Panc1 (cell line): ENCODE measurements at places on chromosomes 5 and 9.

- no peaks in the 10 kb centered on the region for H3K4me1 ChIP-seq
- no peak overlapping the region for H3K27ac ChIP-seq
- H3K27me3 ChIP-seq: no peaks in the 10 kb centered on the region
- no peaks in the 10 kb centered on the region for H3K36me3 ChIP-seq
Measured at GRCh38 chr9:113781896-113782295, 94.2 kb upstream of the ZNF618 start.

DNA sequence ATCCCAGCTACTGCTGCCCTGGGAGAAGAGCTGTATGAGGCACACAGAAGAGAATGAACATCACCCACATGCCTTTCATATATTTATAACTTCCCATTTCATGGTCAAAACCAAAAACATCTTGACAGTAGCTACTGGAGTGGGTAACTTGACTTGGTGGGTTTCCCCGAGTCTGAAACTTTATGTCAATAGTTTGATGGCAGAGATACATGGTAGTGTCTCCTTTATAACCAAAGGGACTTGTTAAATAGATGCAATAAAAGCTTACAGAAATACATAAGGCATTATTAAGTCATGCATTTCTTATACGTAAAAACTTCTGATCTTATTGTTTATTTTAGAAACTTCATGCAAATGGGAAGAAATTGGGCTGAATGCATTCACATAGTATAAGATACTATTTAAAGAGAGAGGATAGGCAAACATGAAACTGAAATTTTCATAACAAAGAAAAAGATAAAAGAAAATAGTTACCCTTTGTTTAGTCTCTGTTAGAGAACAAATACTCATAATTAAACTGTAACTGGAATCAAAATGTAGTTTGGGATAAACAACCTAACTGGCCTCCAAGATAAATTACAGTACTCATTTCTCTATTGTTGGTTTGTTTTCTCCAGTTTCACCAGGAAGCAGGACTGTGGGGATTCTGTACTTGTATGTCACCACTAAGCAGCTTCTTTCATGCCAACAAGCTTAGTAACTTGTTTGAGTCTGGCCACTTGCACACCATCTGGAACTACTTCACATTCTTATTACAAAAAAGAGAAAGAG is 459.3 kb upstream of the MEF2C start:
- H3K4me1 ChIP-seq: no peaks in the 10 kb centered on the region
- no peaks in the 10 kb centered on the region for H3K36me3 ChIP-seq
- no peaks in the 10 kb centered on the region for H3K27me3 ChIP-seq
- DNase-seq: no peak
- H3K27ac ChIP-seq: no peak overlapping the region

DNA sequence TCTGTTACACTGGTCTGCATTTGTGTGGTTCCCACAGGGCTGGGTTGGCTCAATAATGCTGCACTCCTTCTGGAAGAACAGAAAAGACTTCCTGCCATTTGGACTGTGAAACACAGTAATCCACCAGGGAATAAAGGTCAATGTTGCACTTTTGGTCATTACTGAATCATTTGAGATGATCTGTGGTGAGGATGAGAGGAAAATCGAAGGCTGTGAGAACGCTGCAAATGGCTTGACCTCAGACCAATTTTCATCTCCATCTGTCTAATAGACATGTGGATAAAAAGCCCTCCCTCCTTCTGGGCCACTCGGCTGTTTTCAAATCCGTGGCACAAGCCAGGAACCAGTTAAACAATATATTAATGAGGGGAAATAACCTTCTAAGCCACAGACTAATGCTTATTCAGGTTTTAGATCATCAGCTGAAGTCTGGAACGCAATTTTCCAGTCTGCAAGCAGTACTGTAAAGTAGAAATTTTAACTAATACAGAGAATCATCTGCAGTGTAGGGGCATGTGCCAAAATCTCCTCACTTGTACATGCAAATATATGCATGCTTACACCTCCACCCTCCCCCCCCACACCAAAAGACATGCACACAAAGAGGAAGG is 20.2 kb downstream of the TLE1 start:
- no peak overlapping the region for H3K4me3 ChIP-seq
- H3K27ac ChIP-seq: no peak overlapping the region
- H3K27me3 ChIP-seq: no peaks in the 10 kb centered on the region
- H3K4me1 ChIP-seq: no peaks in the 10 kb centered on the region

DNA sequence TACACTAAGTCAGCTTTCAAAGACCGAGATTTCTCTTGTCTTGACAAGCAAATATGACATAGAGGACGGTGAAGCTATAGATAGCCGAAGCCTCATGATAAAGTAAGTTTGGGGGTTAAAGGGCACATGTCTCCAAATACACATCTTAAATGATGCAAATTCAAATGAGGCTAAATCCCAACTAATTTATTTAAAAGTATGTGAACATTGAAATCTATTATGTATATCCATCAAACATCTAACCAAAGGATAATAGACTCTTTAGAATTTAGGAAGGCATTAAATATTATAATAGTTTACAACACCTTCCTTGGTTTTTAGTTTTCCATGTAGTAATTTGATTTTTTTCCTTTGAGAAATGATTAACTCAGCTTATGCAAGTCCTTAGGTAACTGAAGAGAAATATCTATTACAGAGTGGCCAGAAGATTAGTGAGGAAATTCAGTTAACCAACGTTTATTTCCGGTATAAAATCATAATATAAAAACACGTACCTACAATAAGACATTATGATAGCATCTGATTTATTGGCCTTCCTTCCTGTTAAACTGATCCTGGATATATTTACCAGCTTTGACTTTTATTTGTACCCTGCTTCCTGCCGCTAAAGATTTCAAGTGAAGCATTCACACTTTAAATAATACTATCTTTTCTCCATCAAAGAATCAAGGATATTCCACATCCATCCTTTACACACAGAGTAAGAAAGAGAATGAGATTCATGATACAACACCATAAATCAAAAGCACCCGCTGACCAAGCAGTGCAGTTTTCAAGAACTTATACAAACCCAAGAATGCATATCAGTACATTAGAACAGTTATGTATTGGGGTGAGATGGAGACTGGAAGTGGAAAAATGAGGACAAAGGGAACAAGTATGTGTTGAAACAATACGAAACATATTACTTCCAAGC is 31.9 kb upstream of the F2R start:
- H3K36me3 ChIP-seq: no peaks in the 10 kb centered on the region
- H3K4me1 ChIP-seq: no peaks in the 10 kb centered on the region
- H3K4me3 ChIP-seq: no peak overlapping the region
- DNase-seq: no peak
- H3K27me3 ChIP-seq: no peaks in the 10 kb centered on the region

DNA sequence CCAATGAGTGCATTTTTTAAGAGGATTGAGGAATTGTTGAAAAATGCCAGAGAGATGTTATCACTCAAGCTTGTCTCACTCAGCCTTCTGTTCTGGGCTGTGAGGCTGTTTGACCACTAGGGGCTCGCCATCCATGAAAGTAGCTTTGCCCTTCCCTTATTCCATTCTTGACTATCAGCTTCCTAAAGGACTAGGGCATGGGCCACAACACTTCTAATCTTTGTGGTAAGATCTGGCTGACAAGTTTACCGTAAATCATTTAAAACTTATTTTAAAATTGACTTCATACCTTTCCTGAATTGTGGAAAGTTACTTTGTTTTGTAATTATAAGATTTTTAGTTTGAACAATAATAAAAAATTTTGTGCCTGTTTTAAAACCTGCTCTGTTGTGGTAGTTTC is 49.5 kb downstream of the TJP2 start:
- DNase-seq: peak; percentile 8
- no peaks in the 10 kb centered on the region; the same call in 1 of the 2 replicates for H3K36me3 ChIP-seq
- H3K27me3 ChIP-seq: no peaks in the 10 kb centered on the region
- no peak overlapping the region for H3K4me3 ChIP-seq

- H3K36me3 ChIP-seq: no peaks in the 10 kb centered on the region
- no peak for DNase-seq
- H3K4me3 ChIP-seq: no peak overlapping the region
- no peaks in the 10 kb centered on the region for H3K4me1 ChIP-seq
Measured at GRCh38 chr5:23991406-23991805, 484.0 kb downstream of the PRDM9 start.

DNA sequence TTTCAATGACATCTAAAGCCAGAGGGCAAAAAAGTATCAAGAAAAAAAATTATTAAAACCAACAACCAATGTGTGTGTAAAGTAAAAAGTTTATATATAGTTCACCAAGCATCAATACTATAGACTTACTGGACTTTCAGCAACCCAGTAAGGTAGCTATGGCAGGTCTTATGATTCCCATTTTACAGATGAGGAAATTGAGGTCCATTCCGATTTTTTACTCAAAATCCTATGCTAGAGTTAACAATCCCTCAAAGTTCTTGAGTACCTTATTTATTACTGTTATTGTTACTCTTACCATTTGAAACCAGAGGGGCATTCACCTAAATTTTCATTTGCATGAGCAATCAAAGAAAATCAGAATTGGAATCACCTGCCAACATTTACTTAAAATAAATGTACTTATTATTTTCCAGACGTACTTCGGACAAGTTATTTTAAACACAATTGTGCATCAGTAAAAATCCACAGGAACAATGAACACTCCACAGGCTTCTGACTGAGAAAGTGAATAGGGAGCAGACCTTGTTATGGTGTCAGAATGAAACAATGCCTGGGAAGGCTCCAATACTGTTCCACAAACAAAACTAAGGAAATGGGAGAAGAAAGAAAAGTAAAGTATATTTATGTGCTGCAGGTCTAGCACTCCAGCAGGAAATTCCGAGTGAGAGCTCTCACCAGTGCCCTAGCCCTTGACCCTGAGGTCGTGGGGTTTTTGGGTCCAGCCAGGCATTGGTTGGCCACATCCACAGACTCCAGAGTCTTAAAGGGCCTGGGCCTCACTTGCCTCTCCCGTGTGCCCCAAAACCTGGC is 229.9 kb downstream of the PIK3R1 start:
- no peaks in the 10 kb centered on the region; the same call in 1 of the 2 replicates for H3K27me3 ChIP-seq
- no peaks in the 10 kb centered on the region for H3K36me3 ChIP-seq
- H3K4me1 ChIP-seq: no peaks in the 10 kb centered on the region
- no peak overlapping the region for H3K4me3 ChIP-seq
- DNase-seq: no peak
- H3K27ac ChIP-seq: no peak overlapping the region

GRCh38 chr5:108629779-108630528 is 117.7 kb upstream of the FER start:
- no peaks in the 10 kb centered on the region; the same call in 1 of the 2 replicates for H3K27me3 ChIP-seq
- H3K4me1 ChIP-seq: no peaks in the 10 kb centered on the region
- no peak overlapping the region for H3K27ac ChIP-seq
- no peak overlapping the region for H3K4me3 ChIP-seq
- H3K36me3 ChIP-seq: no peaks in the 10 kb centered on the region

DNA sequence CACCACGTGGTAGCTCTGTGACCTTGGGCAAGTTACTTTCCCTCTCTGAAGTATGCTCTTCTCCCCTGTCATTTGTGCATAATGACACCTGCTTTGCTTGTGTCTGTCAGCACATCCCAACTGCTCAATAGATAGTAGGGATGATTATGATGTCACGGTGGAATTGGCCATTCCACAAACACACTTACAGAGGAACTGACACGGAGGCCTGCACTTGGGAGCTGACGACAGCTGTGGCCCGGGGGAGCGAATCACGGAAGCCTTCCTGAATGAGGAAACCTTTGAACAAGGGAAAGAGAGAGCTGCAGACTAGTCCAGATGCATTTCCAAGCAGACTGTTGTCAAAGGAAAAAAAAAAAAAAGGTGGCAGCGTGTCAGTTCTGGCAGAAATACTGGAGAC is 21.0 kb downstream of the TLX3 start:
- no peak for DNase-seq
- no peaks in the 10 kb centered on the region for H3K36me3 ChIP-seq
- H3K4me3 ChIP-seq: no peak overlapping the region

GRCh38 chr5:162382839-162383238 is 315.3 kb downstream of the GABRG2 start:
- H3K27me3 ChIP-seq: no peaks in the 10 kb centered on the region
- H3K4me3 ChIP-seq: no peak overlapping the region
- DNase-seq: no peak
- H3K27ac ChIP-seq: no peak overlapping the region

DNA sequence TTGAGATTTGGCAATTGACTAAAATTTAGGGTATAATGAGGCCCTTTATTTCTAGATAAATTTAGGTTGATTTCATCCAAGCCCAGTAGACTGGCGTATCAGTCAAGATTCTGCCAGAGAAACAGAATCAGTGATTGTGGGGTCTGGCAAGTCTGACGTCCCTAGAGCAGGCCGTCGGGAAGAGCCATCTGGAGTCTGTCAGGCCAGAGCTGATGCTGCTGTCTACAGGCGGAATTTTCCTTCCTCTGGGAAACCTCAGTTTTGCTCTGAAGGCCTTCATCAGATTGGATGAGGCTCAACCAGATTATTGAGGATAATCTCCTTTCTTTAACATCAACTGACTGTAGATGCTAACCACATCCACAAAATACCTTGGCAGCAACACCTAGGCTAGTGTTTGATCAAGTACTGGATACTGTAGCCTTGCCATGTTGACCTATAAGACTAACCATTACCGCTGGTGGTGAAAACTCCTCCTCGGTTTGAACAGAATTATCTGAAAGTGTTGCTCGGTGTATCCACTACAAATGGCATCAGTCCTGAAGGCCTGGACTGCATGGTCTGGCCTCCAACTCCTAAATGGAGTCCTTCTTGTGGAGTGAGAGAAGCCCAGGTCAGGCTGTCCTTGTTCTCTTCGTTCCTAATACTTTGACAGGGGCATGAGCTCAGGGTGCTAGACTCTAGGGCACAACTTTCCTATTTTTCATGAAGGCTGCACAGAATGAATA is 83.2 kb upstream of the ANKH start:
- DNase-seq: no peak
- H3K4me3 ChIP-seq: no peak overlapping the region
- H3K27me3 ChIP-seq: no peaks in the 10 kb centered on the region
- no peak overlapping the region for H3K27ac ChIP-seq
- no peaks in the 10 kb centered on the region for H3K4me1 ChIP-seq
- no peaks in the 10 kb centered on the region for H3K36me3 ChIP-seq

DNA sequence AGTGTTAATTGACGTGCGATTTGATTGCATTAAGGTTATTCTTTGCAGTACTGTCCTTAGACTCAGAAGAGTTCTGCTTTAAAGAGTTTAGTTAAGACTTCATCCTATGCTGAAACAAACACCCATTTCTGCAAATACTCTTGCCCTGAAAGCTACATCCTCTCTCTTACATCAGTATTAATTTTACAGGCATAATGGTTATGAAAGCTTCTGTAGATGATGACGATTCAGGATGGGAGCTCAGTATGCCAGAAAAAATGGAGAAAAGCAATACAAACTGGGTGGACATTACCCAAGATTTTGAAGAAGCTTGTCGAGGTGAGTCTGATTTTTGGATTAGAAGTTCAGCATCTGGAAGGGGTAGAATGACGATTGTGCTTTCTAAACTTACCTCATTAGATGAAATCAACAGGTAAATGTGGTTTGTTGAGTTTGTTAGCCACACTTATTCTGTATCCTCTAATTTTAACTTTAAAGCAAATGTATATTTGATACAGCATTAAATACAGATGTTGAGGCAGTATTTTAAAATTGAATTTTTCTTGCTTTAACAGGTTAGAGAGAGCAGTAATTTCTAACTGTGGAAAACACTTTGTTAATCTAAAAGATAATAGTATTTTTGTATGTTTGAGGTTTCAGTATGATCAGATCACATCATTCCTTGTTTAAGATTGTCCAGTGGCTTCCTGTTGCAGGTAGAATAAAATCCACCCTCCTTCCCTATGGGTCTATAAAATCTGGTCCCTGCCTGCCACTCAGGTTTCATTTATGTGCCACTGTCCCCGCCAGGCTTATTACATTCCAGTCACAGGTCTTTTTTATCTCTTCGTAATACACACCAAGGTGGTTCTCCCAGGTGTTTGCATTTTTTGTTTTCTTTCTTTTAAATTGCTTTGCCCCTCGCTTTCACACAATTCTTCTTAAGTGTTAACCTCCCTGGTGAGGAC is 1.3 kb downstream of the NAA35 start:
- peaks cover 17% of the 10 kb centered on the region for H3K36me3 ChIP-seq
- DNase-seq: no peak
